ENCODE measurements at places on chromosomes 1 and 21.

GRCh38 chr1:226276077-226276682 lies 32.8 kb downstream of the LIN9 start:
- DNase-seq: no peak

GRCh38 chr1:107740579-107740978 lies 224.4 kb downstream of the VAV3 start:
- no peak for DNase-seq

- DNase-seq: no peak
These were observed 13.3 kb upstream of the TLR5 start for GRCh38 chr1:223156343-223156742.

GRCh38 chr1:3987669-3988235 lies 87.7 kb upstream of the C1orf174 start:
- no peak for DNase-seq

DNA sequence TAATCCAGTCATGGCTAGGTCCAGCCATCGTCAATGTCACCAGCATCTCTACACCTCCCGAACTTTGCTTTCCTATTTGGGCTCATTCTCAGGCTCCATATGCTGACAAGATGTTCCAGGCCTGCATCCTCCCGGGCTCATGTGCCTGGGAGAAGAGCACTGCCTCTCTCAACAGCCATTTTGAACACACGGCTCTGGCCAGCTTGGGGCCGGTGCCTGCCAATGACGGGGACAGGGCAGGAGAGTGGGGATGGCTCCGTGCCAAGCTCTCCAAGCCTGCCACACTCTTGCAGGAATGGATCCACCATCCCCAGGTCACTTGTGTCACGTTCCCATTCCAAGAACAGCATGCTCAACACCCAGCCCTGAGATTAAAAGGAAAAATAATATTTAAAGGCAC lies 61.4 kb upstream of the PAX7 start:
- no peak for DNase-seq

DNA sequence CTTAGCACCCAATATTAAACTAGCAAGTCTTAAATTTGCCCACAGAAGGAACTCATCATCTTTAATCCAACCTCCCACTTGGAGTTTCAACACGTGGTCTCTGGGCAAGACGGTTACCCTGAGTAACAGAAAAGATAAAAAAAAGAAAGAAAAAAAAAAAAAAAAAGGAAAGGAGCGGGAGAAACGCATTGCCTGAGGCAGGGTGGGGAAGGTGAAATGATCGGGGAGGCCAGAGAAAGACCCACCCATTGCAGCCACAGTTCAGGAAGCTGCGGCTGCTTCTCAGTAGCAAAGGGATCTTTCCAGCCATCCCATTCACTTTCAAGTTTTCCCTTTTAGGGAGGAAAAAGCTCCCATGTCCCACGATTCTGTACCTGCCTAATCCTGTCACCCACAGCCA lies 32.0 kb upstream of the OTUD3 start:
- DNase-seq: no peak
